ENCODE measurements at places on chromosomes 2 and 18.

DNA sequence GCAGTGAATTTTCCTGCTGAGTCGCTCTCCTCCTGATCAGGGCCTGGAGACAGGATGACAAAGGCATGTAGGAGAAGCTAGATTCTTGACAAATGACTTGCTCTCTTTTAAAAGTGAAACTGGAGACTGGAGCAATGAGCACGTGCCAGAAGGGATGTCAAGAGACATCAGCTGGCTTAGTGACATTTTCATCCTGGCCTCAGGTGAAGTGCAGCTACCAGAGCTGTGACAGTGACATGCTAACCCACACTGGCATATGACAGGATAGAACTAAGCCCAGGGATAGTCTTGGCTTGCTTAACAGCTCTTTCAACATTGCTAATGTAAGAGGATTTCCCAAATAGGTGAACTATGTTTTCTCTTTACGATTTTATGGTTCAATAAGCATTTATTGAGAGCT lies 757.5 kb upstream of the DDX18 start:
- DNase-seq: no peak

GRCh38 chr2:160471950-160472349 lies 21.7 kb downstream of the RBMS1 start:
- peak; percentile 22 for DNase-seq

DNA sequence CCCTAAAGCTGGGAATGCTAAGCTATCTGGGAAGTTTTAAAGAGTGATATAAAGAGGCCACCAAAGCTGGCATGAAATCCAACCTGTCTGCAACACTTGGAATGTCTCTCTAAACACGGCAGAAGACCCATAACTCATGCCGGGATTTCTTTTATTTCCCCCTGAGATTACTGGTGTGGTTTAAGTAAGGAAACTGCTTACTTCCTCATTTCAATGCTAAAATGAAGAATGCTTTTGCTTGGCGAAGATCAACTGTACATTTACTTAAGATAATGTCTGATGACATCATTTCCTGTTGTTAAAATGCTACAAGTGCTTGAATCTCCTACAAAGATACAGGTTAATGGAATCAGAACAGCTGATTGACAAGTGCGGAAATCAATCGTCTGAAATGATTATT lies 353.8 kb upstream of the SALL3 start:
- DNase-seq: no peak

DNA sequence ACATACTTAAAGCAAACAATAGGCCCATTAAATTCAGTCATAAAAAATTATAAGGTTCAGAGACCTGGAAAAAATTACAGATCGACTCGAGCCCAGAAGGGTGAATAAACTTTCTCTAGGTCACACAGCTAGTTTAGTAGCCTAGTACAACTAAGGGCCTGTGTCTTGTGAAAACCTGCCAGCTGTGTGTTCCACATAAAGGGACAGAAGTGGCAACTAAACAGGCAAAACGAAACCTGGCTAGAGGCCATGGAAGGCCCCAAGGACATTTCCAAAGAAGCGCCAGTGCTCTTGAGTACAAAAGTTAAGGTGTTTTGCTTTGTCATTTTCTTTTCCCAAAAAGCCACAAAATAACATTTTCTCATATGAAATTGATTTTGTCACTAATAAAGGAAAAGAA lies 164.9 kb downstream of the L3MBTL4 start:
- no peak for DNase-seq

DNA sequence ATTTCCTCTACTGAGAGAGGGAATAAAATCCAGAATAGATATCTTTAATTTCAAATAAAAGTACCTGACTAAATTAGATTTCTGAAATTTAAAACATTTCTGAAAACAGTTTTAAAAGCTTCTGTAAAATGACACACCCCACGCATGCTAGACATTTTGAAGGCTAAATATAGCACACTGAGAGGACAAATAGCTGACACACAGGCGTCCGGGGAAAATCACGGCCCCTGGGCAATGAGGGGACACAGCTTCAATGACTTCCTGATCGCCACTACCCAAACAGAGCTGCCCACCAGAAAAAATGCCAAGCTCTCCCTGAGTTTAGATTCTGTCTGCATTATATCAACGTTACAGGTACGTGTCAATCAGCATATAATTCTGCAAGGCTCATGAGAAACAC lies 10.9 kb downstream of the TBC1D8 start:
- no peak for DNase-seq

GRCh38 chr2:199594443-199594842 lies 136.7 kb upstream of the SATB2 start:
- DNase-seq: no peak

DNA sequence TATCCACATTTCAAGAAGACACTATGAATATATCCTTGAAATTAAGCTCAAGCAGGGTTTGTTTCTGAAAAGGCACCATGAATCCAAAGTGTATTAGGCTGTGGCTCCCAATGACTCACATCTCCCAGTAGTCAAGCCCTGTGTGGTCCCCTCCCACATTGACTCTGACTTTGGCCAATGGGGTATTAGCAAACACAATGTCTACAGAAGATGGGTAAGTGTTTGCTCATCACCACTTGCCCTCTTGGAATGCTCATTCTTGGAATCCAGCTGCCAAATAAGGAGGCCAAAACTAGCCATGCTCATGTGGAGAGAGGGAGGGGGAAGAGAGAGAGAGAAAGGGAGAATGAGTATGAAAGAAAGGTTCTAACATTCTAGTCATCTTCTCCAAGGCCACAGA lies 490.0 kb downstream of the TXNL1 start:
- DNase-seq: peak; percentile 89

DNA sequence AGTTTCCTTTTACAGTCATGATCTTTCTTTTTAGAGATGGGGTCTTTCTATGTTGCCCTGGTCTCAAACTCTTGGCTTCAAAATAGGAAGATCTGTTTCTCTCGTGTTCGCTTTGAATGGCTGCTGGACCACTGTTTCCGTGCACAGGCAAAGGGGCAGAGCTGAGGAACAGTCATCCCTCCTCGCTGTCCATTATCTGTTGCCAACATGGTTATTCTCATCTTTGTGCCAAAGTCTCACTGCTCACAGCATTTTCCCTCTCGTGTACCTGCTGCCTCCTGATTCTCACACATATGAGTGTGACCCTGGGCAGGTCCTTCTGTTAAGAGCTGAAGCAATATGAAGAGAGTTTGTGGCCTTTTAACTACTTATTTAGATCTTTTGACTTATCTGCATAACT lies 28.0 kb upstream of the CCNYL1 start:
- no peak for DNase-seq

- DNase-seq: peak; percentile 79
These were observed 265.7 kb downstream of the TCF4 start for GRCh38 chr18:55322178-55322735.

- no peak for DNase-seq
These were observed 107.2 kb downstream of the CD226 start for GRCh38 chr18:69840445-69840844.

DNA sequence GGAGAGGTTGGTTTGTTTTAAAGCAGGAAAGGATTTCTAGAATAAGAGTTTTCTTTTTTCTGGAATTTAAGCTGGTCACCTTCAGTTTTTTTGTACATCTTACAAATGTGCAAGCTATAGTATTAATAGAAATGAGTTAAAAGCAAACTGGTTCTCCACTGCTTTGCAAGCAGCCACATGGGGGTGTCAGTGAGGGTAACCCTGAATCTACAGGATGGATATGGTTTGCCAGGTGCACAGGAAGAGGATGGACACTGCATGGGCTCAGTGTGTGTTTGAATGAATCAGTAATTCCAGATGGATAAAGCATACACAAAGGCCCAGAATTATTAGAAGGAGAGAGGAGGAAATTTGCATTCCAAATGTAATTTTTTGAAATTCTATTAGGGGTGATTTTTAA lies 89.0 kb downstream of the MAPRE2 start:
- no peak for DNase-seq

DNA sequence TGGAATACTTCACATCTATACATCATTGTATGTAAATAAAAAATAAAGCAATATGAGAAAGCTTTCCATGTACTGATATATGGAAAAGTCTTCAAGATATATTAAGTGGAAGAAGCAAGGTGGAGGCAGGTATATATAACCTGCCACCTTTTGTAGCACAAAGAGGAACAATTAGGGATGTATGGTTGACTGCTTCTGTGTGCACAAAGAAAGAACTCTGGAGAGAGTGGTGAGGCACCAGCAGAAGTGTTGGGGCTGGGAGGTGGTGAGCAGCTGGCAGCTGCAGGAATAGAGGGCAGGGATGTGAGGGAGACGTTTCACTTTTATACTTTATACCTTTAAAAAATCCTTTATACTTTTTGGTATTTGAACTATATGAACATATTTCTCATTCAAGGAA lies 26.1 kb downstream of the KIF5C start:
- DNase-seq: no peak

GRCh38 chr2:237324837-237325236 lies 89.1 kb downstream of the COL6A3 start:
- no peak for DNase-seq

DNA sequence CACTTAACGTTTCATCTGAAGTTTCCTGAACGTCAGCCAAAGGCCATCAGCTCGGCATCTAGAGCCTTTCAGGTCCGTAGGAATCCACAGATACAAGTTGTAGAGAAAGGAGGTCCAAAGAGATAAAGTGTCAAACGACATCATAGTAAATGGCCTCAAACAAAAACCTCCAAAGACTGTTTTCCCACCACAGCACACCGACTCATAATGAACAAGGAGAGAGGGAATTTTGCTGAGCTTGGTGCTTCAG lies 150.3 kb downstream of the PXDN start:
- no peak for DNase-seq

DNA sequence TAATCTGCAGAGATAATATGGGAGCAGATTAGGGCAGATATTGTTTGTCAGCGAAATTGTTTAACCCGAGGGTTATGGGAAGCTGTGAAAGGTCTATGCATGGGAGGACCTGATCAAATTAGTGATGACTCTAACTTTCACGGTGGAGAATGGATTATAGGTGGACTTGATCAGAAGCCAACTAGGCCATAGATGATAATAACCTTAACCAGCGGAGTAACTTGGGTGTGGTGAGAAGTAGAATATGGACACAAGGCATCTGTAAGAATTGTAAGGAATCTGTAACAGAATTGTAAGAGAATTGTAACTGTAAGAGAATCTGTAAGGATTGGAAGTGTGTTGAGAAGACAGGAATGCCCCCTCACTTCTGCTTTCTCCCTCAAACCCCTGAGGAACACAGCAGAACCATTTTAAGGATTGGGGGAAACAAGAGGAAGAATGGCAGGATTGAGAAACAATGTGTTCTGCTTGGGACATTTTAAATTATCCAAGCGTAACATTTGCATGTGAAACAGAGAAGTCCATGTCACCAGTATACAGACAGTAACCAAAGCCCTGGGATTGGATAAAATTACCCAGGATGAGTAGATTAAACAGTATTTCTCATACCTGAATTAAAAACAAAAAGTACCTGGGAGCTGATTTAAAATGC lies 14.9 kb upstream of the SLC39A10 start:
- DNase-seq: no peak

- no peak for DNase-seq
These were observed 239.4 kb upstream of the HNMT start for GRCh38 chr2:137724912-137725311.

DNA sequence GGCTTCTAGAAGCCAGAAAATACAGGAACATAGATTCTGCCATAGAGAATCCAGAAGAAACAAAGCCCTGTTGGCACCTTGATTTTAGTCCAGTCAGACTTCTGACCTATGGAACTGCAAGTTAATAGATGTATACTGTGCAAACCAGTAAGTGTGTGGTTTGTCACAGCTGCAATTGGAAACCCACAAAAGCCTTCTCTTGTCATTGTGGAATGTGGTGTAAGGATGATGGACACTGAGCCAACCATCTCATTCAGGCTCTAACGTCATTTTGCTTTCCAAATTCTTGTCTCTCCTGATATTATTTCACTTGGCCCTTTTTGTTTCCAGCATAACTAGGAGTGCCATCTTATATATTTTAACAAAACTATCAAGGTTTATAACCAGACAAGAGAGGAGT lies 369.5 kb upstream of the SMIM21 start:
- DNase-seq: no peak

- DNase-seq: no peak
These were observed 523.1 kb downstream of the XIRP2 start for GRCh38 chr2:167411367-167411766.

GRCh38 chr2:210318891-210319290 lies 3.9 kb upstream of the MYL1 start:
- DNase-seq: peak; percentile 8

DNA sequence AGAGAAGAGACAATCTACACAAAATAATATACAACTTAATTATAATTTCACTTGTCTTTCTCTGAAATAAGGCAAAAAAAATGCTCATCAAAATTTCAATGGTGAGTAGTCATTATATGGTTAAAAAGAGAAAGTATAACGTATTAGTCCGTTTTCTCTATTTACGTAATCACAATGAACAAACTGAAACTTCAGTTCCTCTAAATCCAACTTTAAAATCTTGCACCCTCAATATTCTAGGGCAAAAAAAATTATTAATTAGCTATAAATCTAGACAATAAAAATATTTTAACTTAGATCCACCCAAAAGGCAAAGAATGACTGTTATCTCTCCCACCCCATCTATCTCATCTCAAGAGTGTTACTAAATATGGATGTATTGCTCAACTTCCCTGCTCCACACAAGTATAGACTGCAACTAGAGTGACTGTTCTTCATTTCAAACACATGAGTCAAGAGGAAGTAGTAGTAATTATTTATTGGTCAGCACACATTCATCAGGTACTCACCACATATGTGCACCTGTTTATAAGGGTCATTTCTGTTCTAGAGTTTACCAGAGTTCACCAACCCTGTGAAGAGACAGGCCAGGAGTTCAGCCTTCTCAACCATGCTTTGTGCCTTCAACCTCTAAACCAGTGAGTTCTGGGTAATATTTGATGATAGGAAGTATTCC lies 36.4 kb downstream of the STK39 start:
- peak; percentile 73 for DNase-seq

- DNase-seq: no peak
These were observed 12.3 kb upstream of the PLEK start for GRCh38 chr2:68352651-68353391.

GRCh38 chr18:78169174-78169864 lies 810.3 kb upstream of the SALL3 start:
- DNase-seq: no peak

GRCh38 chr2:20634507-20635112 lies 16.3 kb downstream of the HS1BP3 start:
- DNase-seq: peak; percentile 50

- no peak for DNase-seq
These were observed 487.0 kb downstream of the TNS1 start for GRCh38 chr2:217515615-217516309.

- no peak for DNase-seq
These were observed 29.3 kb upstream of the MMADHC start for GRCh38 chr2:149616681-149617456.
